ENCODE measurements at places on chromosomes 2 and 18. TPM values are rescaled to one million over a fixed set of nuclear protein-coding genes. Genes with fewer than 3 reads are reported as not detected.

ZC3H6 gene
- polyA plus RNA-seq = 4.9 TPM

GRCh38 chr2:74822771-74823566 is 11.0 kb upstream of the HK2 start:
- no peak for DNase-seq

GRCh38 chr2:182816866-182817265 is 49.6 kb downstream of the FRZB start:
- DNase-seq = no peak

SFT2D3 gene
- polyA plus RNA-seq = not detected

DNA sequence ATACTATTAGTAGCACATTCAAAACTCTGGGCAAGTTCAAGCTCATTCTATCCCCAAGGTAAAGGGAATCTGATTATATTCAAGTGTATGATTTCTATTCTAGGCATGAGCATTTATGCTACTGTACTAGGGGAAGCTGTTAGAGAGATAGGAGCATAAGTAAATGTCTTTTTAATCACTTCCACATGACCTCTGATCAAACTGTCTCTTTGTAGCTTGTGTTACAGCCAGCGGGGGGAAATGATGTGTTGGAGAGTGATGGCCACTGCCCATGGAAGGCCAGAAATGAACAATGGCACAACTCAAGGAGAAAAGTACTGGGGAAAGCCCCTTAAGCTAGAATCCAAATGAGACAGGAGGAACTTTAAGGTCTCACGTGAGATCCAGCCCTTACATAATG is 894.9 kb upstream of the CDH2 start:
- DNase-seq = peak; percentile 25

- DNase-seq = no peak
Measured at GRCh38 chr2:220521551-220521950, 894.1 kb downstream of the SLC4A3 start.

DNA sequence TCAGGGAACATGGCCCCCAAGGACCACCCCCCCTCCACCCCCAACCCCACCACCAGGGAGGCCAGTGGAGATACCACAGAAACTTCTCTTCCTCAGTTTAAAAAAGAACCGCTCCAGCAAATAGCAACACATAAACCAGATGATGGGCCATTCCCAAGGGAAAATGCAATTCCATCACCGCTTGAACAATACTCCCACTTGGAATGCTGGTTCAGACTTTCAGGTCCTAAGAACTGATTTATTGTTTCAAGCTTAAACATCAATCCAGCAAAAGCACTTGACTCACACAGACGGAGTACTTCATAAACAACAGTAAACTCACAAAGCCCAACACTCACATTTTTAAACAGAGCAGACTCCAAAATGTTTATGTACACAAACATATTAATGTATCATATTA is 6.9 kb downstream of the HDAC4 start:
- no peak for DNase-seq

SLC9A4 gene
- polyA plus RNA-seq = not detected

IL1F10 gene
- not detected for polyA plus RNA-seq

GRCh38 chr18:66993492-66993891 is 389.6 kb upstream of the CDH19 start:
- DNase-seq = no peak

DNA sequence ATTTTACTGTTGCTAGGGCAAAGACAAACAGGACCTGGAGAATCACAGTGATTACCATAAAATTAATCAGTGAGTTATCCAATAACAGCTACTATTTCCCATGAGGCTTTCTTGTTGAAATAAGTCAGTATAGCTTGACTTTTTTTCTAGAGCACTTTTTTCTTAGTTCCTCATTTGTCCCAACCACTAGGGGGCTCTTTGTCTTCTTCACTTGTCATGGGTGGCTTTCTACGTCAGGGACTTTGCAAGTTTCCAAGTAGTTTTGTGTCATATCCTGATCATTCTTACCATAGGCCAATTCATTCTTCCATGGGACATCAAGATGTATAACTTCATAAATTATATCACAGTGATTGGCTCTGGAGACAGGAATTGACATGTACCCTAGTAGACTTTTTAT is 1019.6 kb upstream of the PIK3C3 start:
- DNase-seq = no peak

FNDC4 gene
- 14.5 TPM for polyA plus RNA-seq

DNA sequence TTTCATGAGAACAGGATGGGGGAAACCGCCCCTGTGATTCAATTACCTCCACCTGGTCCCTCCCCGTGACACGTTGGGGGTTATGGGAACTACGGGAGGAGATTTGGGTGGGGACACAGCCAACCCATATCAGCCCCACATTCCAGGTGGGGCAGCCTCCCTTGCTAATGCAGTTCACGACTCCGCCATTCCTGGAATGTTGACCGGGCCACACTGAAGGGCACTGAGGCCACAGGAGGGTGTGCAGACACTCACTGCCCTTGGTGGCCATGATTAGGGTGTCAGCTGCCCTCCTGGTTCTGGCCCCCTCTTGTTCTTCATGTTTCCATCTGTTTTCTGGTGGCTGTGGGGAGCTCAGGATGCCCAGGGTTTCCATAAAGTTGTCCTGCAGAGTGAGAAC is 176.3 kb downstream of the TWIST2 start:
- DNase-seq = no peak

RAB3GAP1 gene
- 47.7 TPM for polyA plus RNA-seq

DNA sequence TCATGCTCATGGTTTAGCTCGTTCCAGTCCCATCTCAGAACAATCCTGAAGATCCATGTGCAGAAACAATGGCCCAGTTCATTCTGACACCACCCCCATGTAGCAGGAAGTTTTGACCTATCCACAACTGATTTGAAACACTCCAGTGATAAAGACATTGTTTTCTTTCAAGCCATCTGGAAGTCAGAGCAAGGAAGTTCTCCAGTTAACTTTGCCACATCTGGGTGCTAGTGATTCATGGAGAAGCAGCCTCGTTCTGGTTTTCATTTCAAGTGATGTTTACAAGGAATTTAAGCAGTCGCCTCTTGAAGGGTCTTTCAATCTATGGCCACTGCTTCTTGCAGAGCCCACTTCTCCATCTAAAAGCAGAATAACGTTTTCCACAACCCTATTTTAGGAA is 36.6 kb upstream of the TWIST2 start:
- no peak for DNase-seq

DNA sequence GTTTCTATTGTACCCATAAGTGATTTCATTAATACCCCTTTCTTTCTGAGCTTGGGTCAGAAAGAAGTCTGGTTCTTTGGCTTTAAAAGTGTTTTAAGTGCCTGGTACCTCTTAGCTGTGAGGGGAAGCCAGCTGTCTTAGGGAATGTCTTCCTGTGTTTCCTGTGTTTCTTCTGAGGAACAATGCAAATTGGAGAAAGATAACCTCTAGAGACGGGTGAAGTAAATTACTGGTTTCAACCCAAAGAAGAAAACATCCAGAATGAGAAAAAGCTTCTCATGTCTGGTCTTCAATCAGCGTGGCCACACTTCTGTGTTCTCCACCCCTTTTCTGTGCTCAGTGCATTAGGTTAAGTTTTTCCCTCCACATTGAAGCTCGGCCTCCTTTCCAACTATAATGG is 10.2 kb upstream of the CHN1 start:
- no peak for DNase-seq

DNA sequence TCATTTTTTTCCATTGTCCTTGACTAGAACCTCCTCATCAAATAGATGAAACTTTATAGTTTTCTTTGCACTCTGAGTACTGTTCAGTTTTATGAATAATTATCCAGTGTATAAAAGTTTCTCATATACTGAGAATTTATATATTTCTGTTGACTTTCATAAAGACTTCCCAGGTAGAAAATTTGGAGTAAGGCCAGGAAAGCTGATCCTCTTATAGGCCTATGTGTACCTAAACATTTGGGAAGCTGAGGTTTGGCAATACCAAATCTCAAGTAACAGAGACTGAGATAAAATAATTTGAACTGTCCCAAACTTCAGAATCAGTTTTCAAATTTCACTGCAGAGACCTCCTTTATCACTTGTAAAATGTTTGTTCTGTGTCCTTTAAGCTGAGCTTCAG is 43.4 kb downstream of the CCDC102B start:
- DNase-seq = no peak

- no peak for DNase-seq
Measured at GRCh38 chr2:11985817-11986566, 239.6 kb downstream of the LPIN1 start.

GPR39 gene
- 6.1 TPM for polyA plus RNA-seq

DNA sequence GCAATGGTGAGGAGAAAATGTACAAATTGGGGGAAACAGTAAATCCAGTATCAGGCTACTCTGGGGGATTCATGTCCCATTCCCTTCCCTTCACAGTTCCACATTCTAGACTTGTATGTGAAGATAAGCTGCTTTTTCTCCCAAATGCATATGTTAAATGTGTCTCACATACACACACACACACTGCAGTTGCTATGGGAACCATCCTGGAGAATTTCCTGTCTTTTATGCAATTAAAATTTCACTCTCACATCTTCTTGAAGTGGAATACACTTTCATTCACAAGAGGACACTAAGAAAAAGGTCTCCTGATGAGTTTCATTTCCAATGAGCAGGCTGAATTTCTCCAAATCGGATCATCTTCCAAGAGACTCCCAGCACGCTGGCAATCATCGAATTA is 366.0 kb downstream of the LRATD1 start:
- no peak for DNase-seq

DNA sequence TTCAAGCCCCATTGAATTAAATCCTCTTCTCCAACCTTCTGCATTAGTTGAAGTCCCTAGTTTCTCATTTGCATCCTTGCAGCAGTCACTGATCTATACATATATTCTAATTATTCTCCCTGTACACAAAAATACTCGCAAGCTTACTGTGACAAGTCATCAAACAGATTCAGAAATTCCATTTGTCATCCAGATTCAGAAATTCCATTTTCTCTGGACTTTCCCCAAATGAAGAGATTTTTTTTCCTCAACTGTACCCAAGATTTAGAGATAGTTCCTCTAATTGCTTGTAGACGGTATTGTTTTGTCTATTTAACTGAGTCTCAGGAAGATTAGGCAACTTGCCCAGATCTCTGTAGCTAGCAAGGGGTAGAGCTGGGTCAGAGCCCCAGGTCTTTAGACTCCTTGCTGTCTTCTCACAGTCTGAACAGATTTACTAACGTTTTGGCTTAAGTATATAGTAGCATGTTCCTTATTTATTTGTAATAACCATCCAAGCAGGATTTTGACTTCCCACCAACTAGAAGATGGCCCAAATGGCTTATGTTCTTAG is 34.2 kb downstream of the RAB12 start:
- DNase-seq = no peak

CYP20A1 gene
- polyA plus RNA-seq = 15.8 TPM

ZNF892 gene
- 4.2 TPM for polyA plus RNA-seq

GRCh38 chr18:57780706-57781347 is 22.3 kb downstream of the ATP8B1 start:
- DNase-seq = no peak

HOXD3 gene
- 0.22 TPM for polyA plus RNA-seq

PMAIP1 gene
- 3.4 TPM for polyA plus RNA-seq

Measured in right lung (tissue), 10 donors.